ENCODE measurements at places on chromosomes 3 and 15.

DNA sequence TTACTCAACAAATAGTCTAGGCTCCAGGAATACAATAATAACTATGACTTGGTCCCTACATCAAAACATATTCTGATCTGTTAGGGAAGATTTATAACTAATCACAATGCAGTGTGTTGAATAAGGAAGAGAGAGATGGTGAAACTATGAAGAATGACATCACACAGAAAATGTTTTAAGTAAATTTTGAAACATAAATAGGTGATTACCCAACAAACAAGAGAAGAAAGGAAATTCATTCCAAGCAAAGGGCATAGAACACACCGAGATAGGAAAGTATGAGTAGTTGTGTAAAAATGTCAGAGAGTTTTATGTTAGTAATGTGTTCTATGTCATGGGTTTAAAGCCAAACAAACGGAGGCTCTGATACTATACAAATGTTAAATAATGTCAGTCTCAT lies 13.4 kb downstream of the SEC62 start:
- no peak for DNase-seq

GRCh38 chr3:195073866-195074860 lies 196.8 kb downstream of the XXYLT1 start:
- DNase-seq, result no peak

DNA sequence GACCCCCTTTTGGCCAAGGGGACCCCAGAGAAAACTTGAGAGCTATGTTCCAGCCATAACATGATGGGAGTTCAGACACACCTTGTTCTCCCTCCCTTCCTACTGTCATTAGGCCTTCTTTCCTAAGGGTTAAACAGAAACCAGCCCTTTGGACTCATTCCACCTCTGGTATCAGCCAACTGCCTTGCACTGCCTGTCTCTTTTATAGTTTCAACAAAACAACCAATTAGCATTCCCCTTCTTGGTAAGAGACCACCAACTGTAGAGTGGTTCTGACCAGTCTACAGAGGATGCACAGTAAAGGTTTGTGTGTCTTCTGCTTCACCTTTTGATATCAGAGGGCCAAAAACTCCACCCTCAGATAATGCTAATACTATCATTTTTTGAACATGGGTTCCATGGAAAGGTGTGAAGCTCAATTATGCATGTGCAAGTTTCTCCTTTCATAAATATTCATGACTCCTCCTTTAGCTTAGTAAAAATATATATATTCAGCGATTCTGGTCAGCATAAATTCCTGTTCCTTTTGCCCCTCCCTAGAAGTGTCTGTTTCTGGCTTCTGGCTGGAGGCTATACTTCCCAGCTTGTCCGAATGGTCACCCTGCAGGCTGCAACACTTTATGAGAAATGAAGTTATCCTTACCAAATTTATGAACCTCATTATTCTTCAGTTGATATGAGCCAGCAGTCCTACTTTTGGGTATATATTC lies 55.9 kb downstream of the SERP1 start:
- no peak for DNase-seq

DNA sequence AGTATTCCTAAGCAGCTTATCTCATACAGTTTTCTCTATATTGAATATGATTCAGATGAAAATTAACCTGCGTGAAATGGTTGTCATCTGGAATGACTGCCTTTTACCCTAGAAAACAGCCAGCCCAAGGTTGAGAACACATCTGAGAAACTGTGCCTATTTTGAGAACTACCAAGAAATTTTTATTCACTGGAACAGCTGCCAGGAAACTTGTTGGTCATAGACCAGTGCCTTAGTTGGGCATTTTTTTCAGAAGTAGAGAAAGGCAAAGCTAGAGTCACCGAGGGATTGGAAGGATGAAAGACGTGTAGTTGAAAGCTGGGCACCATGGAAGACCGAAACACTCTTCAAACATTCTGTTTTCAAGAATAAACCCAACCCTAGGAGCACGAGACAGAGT lies 277.1 kb downstream of the LPP start:
- no peak for DNase-seq

GRCh38 chr3:54830658-54831057 lies 97.2 kb downstream of the LRTM1 start:
- DNase-seq, result no peak

DNA sequence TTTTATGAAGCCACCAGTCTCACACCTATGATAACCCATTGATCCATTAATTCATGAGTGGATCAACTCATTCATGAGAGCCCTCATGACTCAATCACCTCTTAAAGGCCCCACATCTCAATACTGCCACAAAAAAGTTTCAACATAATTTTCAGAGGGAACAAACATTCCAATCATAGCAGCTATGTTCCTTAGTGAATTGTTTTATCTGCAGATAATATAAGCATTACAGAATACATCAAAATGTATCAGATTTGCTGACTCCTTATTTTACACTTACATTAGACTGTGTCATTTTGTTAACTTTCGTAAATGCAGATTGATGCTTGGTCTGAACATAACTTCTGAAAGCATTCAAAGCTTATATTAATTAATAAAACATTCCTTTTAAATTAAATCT lies 155.3 kb upstream of the MBNL1 start:
- DNase-seq, result no peak

GRCh38 chr3:112496366-112497067 lies 2.8 kb downstream of the BTLA start:
- no peak for DNase-seq
